ENCODE measurements at places on chromosomes 2 and 18. TPM values are rescaled to one million over a fixed set of nuclear protein-coding genes. Genes with fewer than 3 reads are reported as not detected.

Gene DAPL1
- total RNA-seq, result not detected

Gene AGXT
- total RNA-seq, result 0.26 TPM

Gene BOLL
- total RNA-seq, result 0.15 TPM

Gene LGALSL
- total RNA-seq, result 8.5 TPM

Gene PDE1A
- 23.5 TPM for total RNA-seq

Gene ALPI
- total RNA-seq, result 0.18 TPM

Gene HOXD1
- total RNA-seq, result 1.7 TPM

Gene MOCOS
- 0.75 TPM for total RNA-seq

Gene TRIB2
- 30.8 TPM for total RNA-seq

Gene TDRD15
- total RNA-seq, result not detected

- ATAC-seq, result no peak
Observed at GRCh38 chr2:140076164-140076563, 1296.0 kb upstream of the NXPH2 start.

DNA sequence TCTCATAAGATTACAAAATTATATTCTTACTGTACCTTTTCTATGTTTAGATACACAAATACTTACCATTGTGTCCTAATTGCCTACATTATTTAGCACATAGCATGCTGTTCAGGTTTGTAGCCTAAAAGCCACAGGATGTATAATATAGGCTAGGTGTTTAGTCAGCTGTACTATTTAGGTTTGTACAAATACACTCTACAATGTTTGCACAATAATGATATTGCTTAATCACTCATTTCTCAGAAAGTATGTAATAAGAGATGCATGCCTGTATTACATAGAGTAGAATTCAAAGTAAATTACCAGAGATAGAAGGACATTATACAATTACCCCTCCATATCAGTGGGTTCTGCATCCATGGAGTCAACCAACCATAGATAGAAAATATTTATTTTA, 201.1 kb upstream of the COL3A1 start:
- no peak for ATAC-seq

DNA sequence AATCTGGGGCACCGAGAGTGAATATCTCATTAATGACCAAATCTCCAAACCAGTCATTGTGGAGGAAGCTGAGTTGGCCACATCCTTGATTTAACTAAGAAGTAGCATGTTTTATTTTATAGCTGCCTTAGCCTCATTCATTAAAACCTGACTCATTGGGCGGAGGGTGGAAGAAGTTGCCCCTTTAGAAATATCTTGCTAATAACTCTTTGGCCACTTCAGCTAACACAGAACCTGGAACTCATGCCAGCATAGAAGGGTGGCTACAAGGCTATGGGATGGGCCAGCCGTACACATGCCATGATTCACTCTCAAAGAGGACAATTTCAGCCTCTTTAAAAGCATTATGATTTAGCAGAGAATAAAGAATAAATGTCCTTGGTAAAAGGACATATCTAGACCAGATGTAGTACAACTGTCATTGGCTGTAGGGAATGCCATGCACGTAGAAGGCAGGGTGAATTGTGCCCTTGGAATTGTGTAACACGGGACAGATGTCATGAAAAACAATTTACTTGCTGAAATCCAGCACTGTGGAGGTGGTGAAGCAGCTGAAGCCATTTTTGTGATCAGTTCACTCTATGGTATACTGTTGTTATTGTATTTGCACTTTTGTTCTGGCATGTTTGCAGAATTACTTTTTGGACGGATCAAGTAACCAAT, 330.0 kb downstream of the PLCL1 start:
- ATAC-seq, result no peak

DNA sequence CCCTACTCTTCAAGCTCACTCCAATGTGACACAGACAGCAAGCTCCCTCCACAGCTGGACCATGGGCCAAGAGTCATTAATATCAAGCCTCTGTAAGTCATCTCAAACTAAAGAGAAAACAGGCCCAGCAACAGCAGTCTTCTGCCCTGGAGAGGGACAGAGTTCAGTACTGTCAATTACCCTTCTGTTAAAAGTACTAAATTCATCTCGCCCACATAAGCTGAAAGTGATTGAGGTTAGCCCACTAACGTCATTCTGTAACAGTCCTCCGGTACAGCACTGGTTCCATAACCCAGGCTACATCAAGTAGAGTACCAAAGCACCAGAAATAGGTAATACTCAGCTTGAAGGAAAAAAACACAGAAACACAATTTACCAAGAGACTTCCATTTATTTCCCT, 25.9 kb downstream of the THADA start:
- ATAC-seq, result no peak

DNA sequence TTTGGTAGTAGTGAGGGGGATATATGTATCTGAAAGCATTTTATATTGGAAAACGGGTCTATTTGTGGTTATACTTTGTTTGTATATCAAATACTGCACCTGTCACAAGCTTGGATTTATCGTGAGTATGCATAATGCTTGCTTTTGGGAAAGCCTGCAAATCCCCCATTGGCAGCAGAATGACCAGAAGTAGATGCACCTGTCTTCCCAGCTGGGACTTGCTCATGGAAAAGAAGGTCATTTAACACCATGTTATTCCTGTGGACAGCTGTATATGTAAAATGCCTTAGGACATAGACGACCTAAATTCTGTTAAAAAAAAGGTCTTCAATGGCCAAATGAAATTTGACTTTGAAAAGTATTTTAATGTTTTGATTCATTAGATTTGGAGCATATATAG, 599.4 kb downstream of the XIRP2 start:
- no peak for ATAC-seq

DNA sequence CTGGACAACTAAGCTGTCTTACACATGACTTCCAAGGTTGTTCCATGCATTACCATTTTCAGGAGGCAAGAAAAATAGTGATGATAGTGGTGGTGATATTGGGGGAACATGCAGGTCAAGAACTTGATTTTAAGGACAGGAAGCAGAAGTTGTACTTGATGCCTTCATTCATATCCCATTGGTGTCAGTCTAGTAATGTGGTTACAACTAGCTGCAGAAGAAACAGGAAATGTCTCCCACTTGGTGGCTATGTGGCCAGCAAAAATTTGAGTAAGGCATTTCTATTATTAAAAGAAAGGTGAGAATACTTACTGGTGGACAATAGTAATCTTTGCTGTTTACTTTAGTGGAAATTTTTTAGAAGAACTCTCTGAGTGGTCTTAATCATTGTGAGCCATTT, 103.4 kb downstream of the ALMS1 start:
- ATAC-seq, result no peak

GRCh38 chr2:176845718-176846117, 366.9 kb upstream of the HNRNPA3 start:
- no peak for ATAC-seq

DNA sequence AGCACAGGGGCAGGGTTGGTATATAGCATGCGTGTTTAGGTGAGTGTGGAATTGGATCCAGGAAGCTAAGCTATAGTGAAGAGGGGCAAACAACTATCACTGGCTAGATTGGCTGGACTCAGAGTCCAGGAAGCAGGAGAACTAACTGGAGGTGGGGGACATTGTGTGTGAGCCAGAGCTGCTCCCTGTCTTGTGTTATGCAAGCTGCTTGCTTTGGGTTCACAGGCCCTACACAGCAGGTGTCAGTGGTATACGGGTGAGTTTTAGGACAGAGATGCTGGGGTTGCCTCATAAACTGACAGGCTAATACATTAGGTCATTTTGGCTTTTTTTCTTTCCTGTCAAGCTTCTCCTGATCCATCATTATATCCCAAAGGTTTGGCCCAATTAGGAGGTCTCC, 87.5 kb downstream of the CCDC85A start:
- no peak for ATAC-seq

- no peak for ATAC-seq
Observed at GRCh38 chr2:62409442-62409841, 96.6 kb downstream of the TMEM17 start.

- ATAC-seq, result no peak
Observed at GRCh38 chr2:223897669-223898330, 47.3 kb downstream of the WDFY1 start.

DNA sequence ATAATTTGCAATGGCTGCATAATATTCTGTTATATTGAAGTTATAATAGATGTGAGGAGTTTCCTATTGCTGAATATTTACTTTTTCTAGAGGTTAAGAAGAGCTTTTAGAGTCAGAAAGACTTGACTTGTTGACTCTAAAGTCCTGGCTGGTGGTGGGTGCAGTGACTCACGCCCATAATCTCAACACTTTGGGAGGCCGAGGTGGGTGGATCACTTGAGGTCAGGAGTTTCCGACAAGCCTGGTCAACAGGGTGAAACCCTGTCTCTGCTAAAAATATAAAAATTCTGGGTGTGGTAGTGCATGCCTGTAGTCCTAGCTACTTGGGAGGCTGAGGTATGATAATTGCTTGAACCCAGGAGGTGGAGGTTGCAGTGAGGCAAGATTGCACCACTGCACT, 33.9 kb upstream of the ATIC start:
- no peak for ATAC-seq

- peak; percentile 99 for ATAC-seq
Observed at GRCh38 chr2:101205521-101206479, 46.9 kb upstream of the CNOT11 start.

DNA sequence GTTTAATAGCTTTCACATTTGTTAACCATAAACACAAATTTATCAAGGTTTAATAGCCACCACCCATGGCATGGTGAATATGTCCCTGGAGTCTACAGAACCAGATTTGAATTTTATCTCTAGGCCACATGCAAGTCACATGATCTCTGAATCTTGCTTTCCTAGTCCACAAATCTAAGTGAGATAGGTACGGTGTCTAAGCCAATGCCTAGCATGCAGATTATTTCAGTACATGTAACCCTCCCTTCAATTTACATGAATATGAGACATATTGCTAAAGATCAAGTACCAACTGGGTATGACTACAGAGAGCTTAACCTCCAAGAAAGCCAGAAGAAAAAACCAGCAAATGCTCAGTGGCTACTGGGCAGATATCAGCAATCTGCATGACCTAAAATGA, 10.0 kb downstream of the ZNF24 start:
- no peak for ATAC-seq

DNA sequence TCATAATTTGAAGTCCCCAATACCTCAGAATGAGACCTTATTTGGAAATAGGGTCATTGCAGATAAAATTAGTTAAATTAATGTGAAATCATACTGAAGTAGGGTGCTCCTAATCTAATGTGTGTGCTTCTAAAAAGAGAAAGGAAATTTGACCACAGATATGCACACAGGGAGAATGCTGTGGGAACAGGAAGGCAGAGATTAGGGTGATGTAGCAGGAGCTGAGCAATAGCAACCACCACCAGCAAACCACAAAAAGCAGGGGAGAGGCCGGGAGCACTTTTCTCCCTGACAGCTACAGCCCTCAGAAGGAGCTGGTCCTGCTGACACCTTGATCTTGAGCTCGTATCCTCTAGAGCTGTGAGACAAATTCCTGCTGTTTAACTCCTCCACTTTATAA, 24.6 kb upstream of the SCG2 start:
- ATAC-seq, result no peak

GRCh38 chr2:101560780-101561315, 85.9 kb upstream of the RFX8 start:
- no peak for ATAC-seq

DNA sequence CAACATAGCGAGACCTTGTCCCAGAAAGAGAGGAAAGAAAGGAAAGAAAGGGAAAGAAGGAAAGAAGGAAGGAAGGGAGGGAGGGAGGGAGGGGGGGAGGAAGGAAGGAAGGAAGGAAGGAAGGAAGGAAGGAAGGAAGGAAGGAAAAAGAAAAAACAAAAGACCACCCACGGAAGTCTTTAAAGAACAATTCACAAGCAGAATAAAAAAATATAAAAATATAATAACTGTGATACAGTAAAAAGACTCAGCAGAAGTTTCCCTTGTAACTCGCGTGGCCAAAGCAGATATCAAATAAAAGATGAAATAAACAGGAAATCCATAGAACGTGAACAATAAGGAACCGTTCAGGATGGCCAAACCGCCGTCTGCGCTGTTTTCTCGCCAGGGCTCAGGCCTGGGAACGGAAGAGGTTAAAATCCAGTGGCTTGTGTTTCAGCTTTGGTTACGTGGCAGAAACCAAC, 1.2 kb upstream of the SLC1A4 start:
- no peak for ATAC-seq

DNA sequence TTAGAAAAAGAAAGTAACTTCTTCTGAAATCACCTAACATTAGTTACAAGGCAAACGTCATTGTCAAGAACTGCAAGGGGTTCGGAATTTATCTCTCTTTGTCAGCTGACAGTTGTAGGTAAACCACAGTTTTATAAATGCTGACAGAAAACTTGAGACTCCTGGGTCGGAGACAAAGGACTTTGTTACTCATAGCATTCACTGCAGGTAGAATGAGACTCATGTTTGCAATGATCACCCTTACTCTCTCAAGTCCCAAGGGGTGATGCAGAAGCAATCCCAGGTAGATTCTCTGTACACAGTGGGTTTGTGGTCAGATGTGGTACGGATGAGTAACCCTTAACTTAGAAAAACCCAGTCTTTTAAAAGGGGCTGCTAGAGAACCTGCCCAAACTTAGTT, 757.8 kb downstream of the TRIB2 start:
- ATAC-seq, result no peak

GRCh38 chr2:178225006-178225805, 30.9 kb downstream of the OSBPL6 start:
- peak; percentile 86 for ATAC-seq

DNA sequence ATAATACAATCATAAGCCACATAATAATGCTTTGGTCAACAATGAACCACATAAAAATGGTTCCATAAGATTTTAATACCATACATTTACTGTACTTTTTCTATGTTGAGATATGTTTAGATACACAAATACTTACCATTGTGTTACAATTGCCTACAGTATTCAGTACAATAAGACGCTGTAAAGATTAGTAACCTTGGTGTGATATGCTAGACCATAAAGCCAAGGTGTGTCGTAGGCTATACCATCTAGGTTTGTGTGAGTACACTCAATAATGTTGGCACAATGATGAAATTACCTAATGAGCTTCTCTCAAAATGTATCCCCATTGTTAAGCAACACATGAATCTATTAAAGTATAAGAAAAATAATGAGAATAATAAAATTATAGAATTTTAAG, 662.3 kb downstream of the SATB2 start:
- ATAC-seq, result no peak

DNA sequence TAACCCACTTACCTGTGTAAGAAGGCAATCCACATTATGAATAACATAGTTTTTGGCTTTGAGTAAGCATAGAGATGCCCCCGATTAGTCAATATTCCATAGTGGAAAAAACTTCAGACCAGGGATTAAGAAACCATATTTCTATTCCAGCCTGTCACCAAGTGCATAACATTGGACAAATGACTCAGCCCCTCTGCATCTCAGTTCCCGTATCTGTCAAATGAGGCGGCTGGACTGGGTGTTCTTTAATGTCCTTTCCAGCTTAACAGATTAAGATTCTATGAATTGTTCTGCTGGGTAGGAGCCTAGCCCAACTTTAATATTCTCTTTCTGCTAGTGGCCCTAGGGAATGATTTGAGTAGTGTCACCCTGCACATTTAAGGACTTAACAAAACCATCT, 11.8 kb upstream of the FTCDNL1 start:
- no peak for ATAC-seq

GRCh38 chr2:105893011-105893995, 148.6 kb downstream of the NCK2 start:
- no peak for ATAC-seq

DNA sequence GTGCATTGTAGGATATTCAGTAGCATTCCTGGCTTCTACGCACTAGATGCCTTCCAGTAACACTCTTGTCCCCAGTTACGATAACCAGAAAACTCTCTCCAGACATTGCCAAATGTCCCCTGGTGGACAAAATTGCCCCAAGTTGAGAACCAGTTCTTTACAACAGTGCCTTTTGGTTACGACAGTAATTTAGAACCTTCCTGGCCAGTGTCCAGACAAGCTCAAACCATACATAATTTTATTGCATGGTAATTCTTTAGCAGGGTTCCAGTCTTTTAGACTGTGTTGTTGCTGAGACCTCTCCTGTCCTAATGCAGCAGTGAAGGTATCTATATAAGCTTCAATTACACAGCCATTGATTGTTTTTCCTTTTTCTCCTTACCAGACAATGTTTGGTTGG, 20.2 kb downstream of the RNMT start:
- no peak for ATAC-seq

Data from motor neuron (in vitro differentiated cells).